Glutamatergic neuron (in vitro differentiated cells): ENCODE measurements at places on chromosomes 12 and 14. TPM values are rescaled to one million over a fixed set of nuclear protein-coding genes. Genes with fewer than 3 reads are reported as not detected.

The HSP90AA1 gene
- 610 TPM for total RNA-seq

The LRFN5 gene
- total RNA-seq = 7.3 TPM

The TMEM63C gene
- 39.9 TPM for total RNA-seq

The KSR2 gene
- 0.47 TPM for total RNA-seq

The PCED1B gene
- 0.27 TPM for total RNA-seq

The KRT77 gene
- total RNA-seq = not detected

The ZCCHC8 gene
- total RNA-seq = 29.3 TPM

The GRIN2B gene
- total RNA-seq = 0.02 TPM

The DLK1 gene
- total RNA-seq = 37.3 TPM

The DCAF5 gene
- total RNA-seq = 56.6 TPM

The RFX4 gene
- total RNA-seq = not detected

The TTC8 gene
- 7.6 TPM for total RNA-seq

The GPR132 gene
- not detected for total RNA-seq

The KRT75 gene
- not detected for total RNA-seq

The SYCP3 gene
- not detected for total RNA-seq

The DYNLL1 gene
- total RNA-seq = 403 TPM

The KRT82 gene
- total RNA-seq = not detected

The SOCS4 gene
- total RNA-seq = 39.1 TPM

The COA8 gene
- 54.9 TPM for total RNA-seq

The PIWIL1 gene
- not detected for total RNA-seq

The KRT73 gene
- total RNA-seq = not detected

The CLEC14A gene
- total RNA-seq = 0.96 TPM

The TBX5 gene
- not detected for total RNA-seq

The HOXC4 gene
- not detected for total RNA-seq

The ASB2 gene
- total RNA-seq = 16.6 TPM

The FOXG1 gene
- total RNA-seq = not detected

The CLEC9A gene
- not detected for total RNA-seq

The CPNE8 gene
- 5.9 TPM for total RNA-seq

The DNAJC22 gene
- total RNA-seq = 4.5 TPM

The ITGB7 gene
- total RNA-seq = not detected

The RHOJ gene
- total RNA-seq = not detected

The C1RL gene
- total RNA-seq = 12.8 TPM

The ZDHHC22 gene
- total RNA-seq = 77.3 TPM
